NCI-H526 (cell line): ENCODE measurements at places on chromosomes 4 and X.
A peak's percentile ranks its signal among the peaks of the same experiment; 100 is the strongest.

DNA sequence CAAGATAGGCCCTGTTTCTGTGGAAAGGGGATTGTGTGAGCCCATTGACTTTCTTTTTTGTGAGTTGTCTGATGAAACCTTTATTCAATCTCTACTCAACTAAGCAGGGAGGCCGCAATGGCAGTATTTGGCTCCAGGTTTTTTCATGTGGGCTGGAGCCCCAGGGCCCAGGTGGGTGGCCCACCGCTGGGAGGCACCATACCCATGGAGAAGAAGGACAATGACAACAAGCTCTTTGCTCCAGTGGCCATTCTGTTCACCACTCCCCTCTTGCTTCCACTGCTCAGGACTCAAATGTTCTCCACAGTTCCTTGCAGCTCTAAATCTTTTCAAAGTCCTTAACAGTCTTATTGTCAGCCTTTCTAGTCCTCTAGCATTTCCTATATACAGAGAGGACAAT lies 54.1 kb downstream of the HOPX start:
- no peak for DNase-seq

DNA sequence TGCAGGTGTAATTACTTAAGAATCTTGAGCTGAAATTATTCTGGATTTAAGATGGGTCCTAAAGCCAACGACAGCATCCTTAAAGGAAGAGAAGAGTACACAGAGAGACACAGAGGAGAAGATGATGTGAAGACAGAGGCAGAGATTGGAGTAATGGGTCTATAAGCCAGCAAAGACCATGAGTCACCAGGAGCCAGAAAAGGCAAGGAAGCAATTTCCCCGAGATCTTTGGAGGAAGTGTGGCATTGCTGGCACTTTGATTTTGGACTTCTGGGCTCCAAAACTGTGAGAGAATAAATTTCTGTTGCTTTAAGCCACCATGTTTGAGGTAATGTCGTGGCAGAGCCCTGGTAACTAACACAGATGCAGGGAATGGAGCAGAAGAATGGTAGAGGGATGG lies 32.4 kb upstream of the LGI2 start:
- DNase-seq, result no peak

- DNase-seq, result peak; percentile 37
Observed at GRCh38 chrX:18194688-18195087, 26.0 kb downstream of the BEND2 start.

- DNase-seq, result peak; percentile 80
Observed at GRCh38 chr4:37827030-37827685, 672 bp downstream of the PGM2 start.

DNA sequence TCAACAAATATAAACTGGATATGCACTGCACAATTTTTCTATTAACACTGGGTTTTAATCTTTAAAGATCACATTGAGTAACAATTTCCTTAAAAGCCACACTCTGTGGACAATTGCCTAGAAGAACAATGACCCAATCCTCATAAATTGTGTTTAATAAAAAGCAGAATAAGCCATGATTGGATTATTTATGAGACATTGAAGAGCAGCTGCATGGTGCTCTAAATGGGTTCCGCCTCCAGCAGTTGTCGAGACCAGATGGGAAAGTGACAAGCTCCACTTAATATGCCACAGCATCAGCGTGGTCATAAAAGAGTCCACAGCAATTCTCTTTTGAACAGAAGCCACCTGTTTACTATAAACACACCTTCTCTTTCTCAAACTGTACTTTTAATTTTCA lies 635.2 kb upstream of the FRG1 start:
- DNase-seq, result no peak

DNA sequence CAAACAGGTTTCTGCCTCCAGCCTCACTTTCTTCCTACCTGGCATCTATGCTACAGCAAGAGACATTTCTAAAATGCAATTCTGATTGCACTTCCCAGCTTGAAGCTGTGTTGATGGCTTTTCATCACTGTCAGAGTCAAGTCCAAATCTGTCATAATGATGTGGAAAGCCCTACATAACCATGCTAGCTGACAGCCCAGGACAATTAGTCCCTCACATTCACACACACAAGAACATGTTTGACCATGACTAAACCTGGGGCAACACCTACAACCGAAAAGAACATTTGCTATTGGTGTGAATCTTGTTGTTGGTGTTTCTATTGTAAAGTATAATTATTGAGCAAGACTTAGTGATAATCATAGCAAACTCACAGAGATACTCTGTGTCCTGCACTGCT lies 58.2 kb downstream of the PPM1K start:
- DNase-seq, result no peak

DNA sequence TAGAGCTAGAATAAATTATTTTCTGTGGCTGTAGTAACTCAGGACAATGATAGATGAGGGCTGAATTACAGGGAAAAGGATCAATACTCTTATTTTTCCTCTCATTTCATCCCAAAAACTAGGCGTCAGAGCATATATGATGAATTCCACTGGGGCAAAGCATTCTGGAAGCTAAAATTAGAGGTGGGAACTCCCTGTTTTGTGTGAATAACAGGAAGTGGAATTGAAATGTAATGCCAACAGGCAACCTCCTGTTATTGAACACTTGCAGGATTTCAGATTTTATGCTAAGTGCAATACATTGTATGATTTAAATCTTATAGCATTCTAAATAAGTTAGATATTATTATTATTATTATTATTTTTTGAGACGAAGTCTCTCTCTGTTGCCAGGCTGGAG lies 20.9 kb downstream of the HSD17B11 start:
- DNase-seq, result no peak

GRCh38 chr4:66160606-66161005 lies 490.3 kb upstream of the EPHA5 start:
- DNase-seq, result no peak

DNA sequence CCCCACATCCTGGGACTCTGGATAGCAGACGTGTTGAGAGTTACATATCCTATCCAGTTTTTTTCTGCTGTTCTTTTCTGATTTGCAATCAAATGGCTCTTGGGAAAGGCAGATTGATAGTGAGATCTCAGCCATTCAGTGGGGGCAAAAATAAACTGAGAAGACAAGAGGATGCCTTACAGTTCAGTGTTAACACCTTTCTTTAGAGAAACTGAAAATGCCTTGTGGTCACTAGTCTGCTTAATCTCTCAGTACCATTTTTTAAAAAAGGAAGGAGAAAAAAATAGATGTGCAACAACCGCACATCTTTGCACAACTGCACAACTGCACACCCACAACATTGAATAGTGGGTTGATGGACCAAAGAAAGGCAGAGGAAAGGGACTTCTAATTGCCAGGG lies 109.3 kb downstream of the ARHGEF9 start:
- no peak for DNase-seq

GRCh38 chrX:630612-631496 lies at the start of gene SHOX:
Gene SHOX (plus strand): TSS chrX:630791. CDS start chrX:630898, 107 bp downstream.
- no peak for DNase-seq

GRCh38 chrX:153470411-153471363 lies at the start of gene HAUS7:
Gene HAUS7 (minus strand): TSS chrX:153470576. CDS start chrX:153470557, 19 bp downstream.
- DNase-seq, result peak; percentile 93

DNA sequence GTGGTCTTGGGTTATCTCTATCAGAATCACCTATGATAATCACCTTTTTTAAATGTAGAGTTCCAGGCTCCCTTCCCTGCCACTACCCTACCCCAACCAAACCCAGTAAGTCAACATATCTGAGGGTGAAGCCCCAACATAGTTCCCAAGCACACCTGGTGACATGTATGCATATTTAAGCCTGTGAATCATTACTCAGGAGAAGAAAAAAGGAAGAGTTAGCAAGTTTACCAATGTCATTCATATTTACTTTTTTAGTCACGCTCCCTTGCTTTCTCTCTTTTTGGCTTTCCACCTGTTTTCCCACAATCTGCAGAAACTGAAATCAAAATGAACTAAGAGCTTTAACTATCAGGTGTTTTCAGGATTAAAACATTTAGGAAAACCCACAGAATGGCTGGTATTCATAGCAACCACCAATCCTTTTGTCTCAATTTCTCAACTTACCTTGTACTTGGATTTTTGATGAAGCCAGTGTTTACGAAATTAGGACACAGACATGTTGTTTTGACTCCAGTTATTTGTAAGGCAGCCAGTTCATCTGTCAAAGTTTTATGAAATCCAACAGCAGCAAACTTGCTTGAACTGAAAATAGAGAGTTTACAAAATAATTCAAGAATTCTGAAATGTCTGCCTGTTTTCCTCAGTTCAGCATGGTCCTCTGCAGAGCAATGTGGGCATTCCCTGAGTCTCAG lies 34.0 kb downstream of the HSD17B11 start:
- no peak for DNase-seq

DNA sequence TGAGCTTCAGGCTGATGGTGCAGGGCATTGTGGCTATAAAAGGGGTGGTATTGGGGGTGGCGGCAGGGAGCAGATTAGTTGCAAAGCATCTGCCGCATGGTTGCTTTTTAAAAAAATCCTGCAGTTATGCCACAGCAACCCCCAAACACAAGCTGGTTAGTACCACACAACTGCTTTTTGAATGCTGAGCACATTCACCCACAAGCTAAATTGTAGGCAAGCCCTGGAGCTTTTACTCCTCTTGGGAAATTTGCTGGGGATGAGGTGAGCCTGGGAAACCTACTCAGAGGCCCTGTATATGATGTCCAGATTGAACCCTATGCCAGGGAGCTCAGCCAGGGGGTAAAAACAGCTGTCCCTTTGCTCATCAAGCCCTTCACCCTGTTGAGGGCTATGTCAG lies 33.8 kb upstream of the TRIM2 start:
- DNase-seq, result no peak

DNA sequence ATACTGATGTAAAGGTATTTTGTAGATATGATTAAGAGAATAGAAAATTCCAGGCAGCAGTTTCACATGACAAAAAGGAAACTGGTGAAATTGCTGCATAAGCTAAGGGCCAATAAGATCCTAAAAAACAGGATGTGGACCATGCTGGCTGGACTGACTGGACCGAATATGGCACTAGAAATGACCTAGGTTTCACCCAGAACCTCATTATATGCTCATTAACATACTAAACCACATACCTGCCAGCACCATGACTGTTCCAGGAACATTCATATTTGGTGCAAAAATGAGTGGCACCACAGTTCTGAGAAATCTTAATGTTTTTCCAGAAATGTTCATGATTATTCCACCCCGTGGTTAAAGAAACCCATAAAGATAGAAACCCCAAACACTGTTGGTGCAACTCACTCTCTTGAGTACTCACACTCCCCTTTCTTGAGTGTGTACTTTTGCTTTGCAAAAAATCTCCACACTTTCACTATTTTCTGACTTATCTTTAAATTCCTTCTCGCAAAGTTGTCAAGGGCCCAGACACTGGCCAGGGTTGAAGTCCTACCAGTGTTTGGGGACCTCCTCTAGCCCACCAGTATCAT lies 74.0 kb downstream of the FANCB start:
- DNase-seq, result no peak

DNA sequence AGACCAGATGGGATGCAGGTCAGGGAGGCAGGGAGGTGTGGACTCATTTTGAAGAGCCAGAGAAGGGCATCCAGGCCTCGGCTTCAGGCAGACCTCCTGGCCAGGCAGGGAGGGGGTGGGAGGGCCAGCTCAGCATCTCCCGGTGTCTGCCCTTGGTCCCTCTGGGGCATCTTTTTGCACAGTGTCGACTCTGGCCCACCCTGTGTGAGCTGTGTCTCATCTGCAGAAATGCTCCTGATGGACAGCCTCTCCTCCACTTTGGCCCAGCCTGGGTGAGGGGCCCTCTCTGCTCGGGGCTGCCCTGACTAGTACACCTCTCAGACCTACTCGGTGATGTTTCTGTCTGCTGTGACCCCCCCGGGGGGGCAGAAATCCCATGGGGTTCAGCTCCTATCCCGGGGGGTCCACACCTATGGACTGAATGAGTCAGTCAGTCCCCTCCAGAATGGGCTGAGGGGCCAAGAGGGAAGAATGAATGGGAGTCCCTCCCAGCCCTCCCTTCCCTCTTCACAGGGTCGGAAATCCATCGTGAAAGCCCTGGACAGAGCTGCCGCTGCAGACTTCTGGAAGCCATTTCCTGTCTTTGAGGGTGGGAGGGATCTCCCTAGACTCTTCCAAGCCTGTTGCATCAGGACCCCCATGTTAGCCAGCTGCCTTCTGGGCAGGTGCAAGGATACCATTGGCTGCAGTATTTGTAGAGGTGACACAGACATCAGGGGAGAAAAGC lies 196.7 kb upstream of the PSAPL1 start:
- DNase-seq, result no peak

GRCh38 chr4:1414831-1415680 lies 8.8 kb upstream of the NKX1-1 start:
- no peak for DNase-seq

DNA sequence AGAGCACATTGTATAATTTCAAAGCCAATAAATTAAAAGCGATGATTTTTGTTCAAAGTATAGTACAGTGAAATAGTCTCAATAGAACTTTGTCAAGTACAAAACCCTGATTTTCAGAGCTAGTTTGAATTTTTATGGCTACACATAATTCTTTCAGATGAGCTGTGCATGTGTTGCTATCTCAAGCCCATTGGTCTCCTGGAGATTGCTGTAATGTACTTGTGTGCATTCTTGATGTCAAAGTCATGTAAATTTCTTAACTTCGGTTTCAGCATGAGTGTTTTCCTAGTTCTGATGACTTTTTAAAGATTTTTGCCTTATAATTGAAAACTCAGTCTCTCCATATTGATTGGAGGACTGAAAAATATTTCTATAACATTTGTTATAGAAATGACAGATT lies 200.8 kb downstream of the CEP135 start:
- DNase-seq, result no peak

DNA sequence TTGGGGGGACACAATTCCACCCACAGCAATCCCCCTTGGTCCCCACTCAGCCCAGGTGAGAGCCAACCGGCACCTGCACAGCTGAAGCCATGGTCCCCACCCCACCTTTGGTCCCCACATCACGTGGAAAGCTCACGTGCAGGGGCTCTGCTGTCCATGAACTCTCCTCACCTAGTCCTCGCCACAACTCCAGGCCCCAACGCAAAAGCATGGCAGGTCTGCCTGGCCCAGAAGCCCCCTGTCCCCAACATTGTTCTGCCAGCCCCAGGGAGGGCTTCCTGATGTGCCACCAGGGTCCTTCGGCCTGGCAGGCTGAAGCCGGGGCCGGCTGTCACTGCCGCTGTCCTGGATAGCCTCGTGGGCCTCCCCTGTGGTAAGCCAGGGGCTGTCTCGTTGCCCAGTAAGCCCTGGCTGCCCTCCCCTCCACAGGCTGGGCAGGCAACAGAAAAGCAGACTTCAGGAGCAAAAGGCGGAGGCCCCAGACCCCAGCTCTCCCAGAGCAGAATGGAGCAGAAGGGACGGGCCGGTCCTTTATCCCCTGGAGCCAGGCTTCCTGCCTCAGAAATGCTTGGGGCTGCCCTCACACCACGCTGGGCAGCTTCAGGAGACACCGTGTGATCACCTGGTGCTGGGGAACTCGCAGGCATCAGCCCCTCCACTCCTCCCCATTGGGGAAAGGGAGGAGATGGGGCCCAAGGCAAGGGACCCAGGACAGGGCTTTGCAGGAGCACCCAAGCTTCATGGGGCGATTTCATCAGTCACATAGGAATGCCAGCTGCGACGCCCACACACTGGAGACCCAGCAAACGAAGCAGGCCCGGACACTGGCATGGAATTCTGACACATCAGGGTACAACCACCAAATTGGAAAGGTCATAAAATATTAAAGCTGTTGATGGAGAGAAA lies 103.7 kb downstream of the ADRA2C start:
- no peak for DNase-seq
